AG08395 (cell line): ENCODE measurements at places on chromosomes 2 and 18.

DNA sequence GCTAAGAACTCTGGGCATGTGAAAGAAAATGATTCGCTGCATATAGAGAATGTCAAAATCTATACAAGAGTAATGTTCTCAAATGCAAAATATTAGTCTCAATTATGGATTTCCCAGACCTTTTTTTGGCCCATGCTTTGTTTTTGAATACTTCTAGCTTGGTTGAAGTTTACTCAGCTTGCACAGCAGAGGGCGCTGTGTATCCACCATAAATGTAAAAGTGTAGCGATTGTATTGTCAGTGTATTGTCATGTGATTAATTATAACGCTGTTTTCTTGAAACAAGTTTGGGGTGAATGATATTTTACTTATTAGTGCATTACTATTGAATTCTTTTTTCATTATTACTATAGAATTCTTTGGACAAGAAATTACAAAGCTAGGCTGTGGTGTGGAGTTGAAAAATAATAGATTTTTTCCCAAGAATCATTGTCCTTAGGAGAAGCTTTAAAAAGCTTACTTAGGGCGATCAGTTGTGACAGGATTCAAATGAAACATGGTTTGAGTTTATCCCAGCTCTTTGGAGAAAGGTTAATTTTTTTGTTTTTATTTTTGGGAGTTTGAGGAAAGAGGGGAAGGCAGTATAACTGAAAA, 98.3 kb downstream of the PIK3C3 start:
- DNase-seq: peak; percentile 45

- DNase-seq: no peak
Observed at GRCh38 chr18:54235871-54236270, 11.4 kb upstream of the MBD2 start.

GRCh38 chr2:191152482-191153240, 1.9 kb upstream of the STAT4 start:
- DNase-seq: peak; percentile 38

- DNase-seq: no peak
Observed at GRCh38 chr2:230537531-230537976, 121.6 kb downstream of the SP100 start.

GRCh38 chr2:31267437-31268120, 33.6 kb downstream of the EHD3 start:
- no peak for DNase-seq

DNA sequence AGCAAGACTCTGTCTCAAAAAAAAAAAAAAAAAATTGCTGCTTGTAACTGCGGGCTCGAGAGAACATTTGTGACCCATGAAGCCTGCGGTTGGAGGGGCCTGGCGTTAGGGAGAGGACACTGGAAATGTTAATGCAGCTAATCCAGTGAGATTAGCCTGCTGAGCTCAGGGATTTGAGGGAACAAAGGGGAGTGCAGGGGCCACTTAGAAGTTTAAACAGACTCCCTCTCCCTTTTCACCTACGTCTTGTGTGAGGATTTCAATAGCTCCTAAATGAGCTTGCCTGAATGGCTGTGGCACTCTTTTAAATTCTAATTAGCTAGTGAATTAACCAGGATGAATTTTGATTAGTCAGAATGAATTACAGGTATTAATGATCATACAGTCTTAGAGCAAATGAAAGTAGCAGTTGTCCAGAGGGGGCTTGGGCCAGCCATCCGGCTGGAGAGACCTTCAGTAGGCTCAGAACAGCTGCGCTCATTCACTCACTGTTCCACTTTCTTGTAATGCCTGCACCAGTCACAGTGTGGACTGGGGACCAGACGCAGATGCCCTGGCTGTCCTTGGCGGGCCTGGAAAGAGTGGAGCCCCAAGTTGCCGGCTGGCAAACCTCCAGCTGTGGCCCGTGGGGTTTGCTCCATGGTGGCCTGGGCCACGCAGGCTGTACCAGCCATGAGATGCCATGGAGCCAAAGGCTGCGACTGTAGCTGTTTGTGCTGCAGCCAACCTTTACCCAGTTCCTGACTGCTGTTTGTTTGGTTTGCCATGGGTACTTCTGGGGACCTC, 20.8 kb downstream of the LDLRAD4 start:
- DNase-seq: no peak

DNA sequence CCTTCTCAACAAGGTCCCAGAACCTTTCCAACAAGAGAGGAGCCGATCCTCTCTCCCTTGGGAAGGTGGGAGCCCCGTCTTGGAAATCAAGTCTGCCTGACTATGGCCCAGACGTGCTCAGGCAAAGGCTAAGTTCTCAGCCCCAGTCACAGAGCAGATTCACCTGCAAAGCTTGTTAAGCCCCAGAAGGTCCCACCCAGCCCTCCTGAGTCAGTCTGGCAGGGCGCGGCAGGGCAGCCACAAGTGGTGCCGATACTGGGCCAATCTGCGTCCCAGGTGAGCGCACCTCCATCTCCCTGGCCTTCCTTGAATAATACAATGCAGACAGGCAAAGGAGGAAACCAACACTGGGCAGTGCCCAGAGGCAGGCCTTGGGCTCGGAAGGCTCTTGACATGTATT, 15.0 kb downstream of the CRACDL start:
- no peak for DNase-seq

GRCh38 chr2:57218206-57218605, 828.4 kb upstream of the VRK2 start:
- no peak for DNase-seq

- no peak for DNase-seq
Observed at GRCh38 chr18:55256226-55256928, 297.1 kb upstream of the CCDC68 start.

DNA sequence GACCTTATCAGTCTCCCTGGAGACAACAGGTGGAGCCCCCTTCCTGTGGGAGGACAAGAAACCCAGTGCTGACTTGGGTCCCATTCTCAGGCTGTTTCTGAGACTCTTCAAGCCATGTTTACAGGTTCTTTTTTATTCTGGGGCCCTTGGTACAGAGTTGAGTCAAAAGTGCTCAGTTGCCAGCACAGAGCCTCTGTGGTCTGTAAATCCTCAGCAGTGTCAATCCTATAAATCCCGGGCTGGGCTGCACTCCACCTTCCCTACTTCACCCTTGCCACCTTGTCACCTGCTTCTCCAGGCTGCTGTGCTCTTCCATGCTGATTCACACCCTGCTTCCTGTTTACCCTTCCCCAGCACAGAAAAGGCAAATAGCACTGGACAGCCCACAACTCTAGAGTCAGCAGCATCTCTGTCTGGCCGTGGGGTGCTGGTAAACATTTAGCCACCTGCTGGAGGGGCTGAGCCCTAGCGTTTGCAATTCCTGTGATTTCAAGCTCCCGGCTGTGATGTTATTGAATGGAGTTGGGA, 74.7 kb downstream of the TNFRSF11A start:
- DNase-seq: no peak

DNA sequence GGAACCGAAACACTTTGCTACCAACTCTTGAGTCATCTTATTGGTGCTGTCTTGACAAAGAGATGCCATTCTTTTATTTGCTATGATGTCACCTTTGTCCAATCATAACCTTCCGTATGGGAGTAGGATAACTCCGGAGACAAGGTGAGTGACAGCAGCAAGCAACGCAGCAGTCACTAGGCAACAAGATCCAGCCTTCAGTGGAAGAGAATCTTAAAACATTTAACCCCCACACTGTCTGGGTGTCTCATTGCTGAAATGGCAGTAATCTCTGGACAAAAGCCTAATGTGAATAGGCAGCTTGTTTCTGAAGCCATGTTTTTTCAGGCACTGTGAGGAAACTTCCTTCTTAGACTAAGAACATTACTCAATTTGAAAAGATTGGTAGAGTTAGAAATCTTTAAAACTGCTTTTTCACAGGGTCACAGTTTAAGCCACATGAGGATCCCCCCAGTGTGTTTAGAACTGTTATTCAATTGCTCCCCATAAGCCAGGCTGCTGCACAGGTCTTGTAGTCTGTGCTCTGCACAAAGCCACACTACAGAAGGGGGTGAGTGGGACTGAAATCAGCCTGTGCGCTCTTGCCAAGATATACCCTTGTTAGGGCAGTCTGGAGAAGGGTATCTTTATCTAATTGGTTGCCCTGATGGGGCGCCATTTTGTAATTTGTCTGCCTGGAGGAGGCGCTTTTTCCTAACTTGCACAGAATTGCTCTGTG, 131.5 kb upstream of the STON1 start:
- no peak for DNase-seq

DNA sequence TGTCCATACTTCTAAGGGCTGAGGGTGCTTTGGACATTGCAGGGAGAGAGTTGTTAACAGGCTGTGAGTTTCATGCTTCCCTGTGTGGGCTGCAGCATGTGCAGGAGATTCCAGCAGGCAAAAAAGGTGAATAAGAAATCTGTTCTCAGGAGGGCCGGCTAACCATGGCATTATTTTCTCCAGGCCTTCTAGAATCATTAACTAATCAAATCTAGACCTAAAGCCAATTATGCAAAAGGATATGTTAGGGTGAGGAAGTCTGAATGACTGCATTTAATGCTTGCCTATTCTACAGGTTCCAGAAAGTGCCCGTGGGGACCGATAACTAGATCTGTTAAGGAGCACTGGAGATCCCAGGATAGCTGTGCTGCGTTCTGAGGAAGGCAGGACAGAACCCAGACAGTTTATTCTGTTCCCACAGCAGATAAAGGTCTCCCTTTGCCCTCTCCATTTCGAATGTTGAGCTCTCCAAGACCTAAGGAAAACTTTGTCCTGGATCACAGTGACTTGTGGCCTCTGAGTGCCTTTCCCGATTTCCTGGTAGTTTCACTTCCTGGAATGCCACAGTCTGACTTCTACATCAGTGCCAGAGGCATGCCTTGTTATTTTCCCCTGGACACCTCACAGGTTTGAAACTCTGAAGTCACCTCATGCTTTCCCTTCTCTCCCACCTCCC, 50.0 kb upstream of the ZFP36L2 start:
- DNase-seq: no peak

- DNase-seq: no peak
Observed at GRCh38 chr18:29912351-29912750, 1130.2 kb downstream of the DSC3 start.

- DNase-seq: peak; percentile 78
Observed at GRCh38 chr2:40032650-40033319, 253.7 kb upstream of the THUMPD2 start.

DNA sequence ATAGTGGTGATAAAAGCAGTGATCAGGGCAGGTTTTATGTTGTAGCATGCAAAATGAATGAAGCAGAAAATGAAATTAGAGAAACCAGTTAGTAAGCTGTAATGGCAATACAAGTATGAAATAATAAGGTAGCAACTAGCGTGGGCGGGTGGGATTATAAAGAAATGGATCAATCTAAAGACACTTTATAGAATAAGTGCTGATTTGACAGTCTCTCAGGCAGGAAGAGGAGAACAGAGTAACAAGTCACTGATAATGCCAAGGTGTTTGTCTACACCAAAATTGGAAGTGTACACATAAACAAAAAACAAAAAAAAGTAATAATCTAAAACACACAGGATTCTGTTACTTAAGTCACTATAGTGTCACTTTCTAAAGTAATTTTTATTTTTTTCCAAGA, 51.0 kb upstream of the PCBP1 start:
- no peak for DNase-seq

GRCh38 chr2:149365931-149366583, 35.7 kb downstream of the LYPD6 start:
- no peak for DNase-seq

DNA sequence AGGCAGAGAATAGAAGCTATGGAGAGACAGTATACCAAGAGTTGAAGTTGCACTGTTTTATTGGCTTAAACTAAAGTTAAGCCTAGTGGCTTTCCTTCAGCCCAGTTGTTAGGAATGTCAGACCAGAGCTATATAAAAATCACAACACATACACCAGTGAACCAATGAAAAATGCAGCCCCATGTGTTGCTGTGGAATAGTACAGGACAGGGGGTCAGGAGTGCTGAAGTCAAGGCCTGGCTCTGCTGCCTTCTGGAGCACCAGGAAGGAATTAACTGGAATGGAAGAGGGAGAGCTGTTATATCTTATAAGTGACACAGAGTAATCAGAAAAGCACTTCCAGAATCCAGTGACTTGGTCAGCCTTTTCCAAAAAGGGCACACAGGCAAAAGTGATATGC, 58.9 kb downstream of the OSR1 start:
- DNase-seq: no peak

DNA sequence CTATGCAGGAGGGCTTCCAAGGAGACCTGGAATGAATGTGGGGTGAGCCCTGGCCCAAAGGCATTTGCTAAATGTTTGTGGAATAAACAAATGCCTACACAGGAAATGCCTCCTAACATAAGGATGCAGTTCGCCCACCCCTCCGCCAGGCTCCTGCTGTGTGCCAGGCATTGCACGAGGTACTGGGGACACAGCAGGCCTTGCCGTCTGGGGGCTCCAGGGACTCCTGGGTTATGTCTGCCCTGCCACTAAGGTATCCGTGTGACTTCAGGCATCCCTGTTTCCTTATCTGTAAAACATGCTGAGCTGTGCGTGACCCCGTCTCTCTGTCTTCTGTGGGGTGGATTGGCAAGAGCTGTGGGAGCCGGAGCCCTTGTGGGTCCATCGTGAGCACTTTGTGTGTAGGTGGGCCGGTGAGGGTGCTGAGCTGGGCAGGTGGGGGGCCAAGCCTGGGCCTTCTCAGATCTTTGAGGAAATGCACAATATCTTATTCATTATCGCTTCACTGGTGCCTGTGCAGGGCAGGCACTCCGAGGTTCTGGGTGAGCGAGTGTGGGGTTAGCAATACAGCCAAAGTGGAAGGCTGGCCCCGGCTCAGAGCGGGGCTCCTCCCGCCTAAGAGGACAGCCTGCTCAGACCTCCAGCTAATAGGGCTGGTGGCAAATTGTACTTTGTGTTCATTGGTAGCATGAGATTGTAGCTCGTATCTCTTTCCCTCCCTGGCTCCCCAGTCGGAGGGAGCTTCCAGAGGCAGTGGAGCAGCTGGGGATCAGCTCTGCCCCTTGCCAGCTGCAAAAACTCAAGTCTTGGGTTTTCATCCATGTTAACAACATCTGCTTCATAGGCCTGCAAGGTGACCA, 126.8 kb downstream of the GLI2 start:
- no peak for DNase-seq

DNA sequence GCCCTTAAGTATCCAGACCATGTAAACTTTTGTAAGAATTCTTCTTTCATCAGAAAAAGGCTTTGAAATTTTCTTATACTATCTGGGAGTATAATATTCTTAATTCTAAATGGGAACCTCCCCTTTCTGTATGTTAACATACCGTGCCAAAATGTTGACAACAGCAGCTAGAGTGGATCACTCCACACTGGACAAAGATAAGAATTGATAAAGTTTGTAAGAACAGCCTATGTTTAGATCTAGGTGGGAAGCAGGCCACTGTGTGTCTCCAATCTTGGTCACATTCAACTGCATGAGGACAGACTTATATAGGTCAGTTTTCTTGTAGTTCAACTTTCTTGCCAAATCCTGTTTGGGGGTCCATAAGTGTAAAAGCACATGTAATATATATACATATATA, 235.7 kb downstream of the RPIA start:
- no peak for DNase-seq

- DNase-seq: no peak
Observed at GRCh38 chr2:17298453-17298852, 219.8 kb downstream of the RAD51AP2 start.

DNA sequence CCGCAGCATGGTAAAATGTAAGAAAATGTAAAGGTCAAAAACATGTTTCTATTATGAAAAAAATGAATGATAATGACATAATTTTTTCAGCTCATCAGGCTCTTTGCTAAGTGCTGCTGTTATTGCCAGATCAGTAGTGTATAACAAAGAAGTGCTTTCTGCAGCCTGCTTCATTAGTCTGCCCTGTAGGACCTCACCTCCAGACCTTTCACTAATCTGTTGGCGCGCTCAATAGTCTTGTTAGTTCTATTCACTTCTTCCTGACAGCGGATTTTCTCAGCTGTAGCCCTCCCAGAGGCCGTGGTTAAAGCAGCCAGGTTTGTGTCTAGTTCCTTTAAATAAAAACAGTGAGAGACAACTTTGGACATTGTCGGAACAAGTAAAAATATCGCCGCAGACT, 97.7 kb downstream of the CDCA7 start:
- DNase-seq: no peak
